Stimulated activated CD8-positive, alpha-beta memory T cell treated with anti-CD3 and anti-CD28 coated beads, Interleukin-7, amount 100 ng/mL, for 48 hours (primary cell): ENCODE measurements at places on chromosomes 5 and 9.

DNA sequence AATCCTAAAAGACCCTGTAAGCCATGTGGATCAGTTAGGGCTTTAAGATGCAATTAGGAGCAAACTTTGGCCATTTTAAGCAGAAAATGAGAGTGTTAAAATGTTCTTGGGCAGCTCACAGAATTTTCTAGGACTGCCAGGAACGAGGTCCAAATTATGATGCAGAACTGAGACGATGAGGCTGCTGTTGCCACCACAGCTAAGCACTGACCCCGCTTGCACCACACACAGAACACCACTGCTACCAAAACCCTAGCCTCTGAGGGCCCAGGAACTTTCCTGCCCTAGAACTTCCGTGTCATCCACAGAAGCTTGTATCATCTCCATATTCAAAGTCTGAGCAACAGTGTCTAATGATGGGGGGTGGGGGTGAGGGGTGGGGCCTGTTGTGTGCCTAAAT lies 41.0 kb upstream of the PCSK1 start:
- DNase-seq: no peak

GRCh38 chr9:100669968-100670367 lies 92.1 kb downstream of the CAVIN4 start:
- no peak for DNase-seq

DNA sequence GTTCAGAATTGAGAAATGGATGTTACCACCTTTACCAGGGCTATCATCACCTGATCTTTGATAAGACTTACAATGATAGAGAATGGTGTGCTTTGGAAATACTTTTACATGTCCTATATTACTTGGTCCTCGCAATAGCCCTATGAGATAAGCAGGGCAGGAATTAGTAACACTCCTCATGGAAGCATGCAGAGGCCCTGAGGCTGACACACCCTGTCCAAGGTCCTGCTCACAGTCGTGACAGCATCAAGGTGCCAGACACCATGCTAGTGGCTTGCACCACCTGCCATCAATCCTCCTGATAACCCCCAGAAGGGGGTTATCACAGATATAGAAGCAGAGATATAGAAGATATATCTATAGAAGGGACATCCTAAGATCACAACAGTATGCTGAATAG lies 216.8 kb upstream of the TBC1D2 start:
- no peak for DNase-seq

DNA sequence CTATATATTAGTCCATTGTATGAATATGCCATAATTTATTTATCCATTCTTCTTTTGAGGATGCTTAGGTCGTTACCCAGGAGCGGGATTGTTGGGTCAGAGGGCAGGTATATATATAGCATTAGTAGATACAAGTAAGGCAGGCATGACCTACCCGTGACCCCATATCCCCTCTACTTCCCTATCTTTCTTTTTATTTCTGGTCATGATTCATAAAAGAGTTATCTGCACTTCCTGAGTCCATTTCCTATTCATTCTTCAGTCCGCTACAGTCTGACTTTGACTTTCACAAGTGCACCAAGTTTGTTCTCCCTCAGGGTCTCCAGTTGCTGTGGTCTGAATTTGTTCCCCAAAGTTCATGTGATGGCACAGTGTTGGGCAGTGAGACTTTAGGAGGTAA lies 6.9 kb downstream of the RHOBTB3 start:
- no peak for DNase-seq

GRCh38 chr5:72848474-72849428 lies 32.3 kb downstream of the TNPO1 start:
- peak; percentile 24 for DNase-seq

DNA sequence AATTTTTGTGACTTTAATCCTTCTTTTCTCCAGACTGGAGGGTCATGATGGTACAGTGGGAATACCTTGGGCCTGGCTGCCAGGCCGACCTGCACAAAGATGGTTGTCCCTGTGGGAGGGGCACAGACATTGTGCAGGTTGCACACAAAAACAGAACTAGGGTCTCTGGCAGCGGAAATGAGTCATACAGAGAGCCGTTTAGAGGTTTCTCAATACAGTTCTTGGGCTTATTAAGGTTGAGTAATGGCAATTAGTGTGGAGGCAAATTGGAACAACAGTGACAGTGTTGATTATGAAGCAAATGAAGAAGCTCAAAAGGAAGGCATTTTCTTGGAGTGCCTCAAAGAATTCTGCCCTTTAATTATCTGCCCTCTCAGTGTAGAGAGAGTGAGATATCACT lies 173.6 kb downstream of the TENT4A start:
- DNase-seq: no peak

GRCh38 chr9:4305065-4305985 lies 5.5 kb upstream of the GLIS3 start:
- DNase-seq: no peak

DNA sequence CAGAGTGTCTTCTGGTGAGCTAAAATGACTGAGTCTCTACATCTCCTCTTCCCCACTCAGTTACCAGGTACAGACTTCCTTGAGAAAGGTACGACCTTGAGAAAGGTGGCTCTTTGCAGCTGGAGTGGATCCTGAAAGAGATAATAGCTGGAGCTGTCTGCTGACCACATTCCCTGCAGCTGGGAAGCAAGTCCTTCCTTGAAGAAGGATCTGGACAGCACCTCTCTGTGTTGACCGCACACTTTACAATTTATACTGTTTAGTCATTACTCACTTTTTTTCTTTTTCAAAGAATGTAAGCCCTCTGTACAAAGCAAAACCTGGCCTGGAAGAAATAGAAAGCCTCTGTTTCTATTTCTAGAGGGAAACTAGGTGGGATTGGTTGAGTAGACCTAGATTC lies 148.8 kb downstream of the MACIR start:
- DNase-seq: no peak

- no peak for DNase-seq
These were observed 2.8 kb upstream of the UBAP1 start for GRCh38 chr9:34176089-34176488.

DNA sequence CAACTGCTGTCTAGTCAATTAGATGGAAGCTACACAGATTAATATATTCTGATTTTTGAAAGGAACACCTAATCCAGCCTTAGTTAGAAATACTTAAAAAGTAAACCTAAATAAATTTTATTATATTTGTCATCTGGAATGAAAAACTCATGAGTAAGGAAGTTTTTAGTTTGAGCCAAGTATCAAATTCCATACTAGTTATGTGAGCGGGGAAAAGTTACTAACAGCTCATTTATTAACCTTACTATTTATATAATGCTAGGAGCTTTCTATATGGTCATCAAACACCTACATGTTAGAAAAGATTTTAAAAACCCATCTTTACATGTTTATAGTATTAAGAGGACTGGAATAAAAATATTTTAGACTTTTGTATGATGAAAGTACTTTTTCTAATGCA lies 41.6 kb upstream of the POU5F2 start:
- no peak for DNase-seq

- DNase-seq: no peak
These were observed 180.0 kb upstream of the IL12B start for GRCh38 chr5:159510282-159510681.

DNA sequence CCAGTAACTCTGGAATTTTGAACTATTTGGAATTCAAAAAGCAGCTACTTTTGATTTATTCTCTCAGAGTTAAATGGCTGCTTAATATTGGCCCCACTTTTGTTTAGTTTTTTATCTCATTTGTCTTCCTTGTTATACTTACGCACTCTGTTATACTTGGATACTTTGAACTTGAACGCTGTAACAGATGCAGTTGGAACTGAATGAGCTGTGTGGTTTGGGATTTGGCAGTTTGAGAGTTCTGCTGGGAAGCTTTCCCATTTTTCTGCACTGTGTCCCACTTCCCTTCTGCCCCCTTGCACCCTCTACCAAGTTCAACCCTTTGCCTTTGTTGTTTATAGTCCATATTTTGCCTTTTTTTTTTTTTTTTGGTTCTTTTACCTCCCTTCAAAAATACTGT lies 3.8 kb downstream of the RHOBTB3 start:
- DNase-seq: no peak

DNA sequence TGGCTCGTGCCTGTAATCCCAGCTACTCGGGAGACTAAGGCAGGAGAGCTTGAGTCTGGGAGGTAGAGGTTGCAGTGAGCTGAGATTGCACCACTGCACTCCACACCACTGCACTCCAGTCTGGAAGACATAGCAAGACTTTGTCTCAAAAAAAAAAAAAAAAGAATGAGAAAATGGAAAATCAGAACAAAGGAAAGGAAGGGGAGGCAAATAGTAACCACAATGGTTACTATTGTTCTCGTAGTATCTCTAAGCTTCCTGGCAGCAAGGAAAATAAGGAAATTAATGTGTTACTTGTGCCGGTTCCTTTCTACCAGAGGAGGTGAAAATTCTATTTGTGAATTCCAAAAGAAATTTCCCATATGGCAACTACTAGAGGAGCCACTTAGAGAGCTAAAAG lies 48.5 kb upstream of the BNC2 start:
- no peak for DNase-seq

DNA sequence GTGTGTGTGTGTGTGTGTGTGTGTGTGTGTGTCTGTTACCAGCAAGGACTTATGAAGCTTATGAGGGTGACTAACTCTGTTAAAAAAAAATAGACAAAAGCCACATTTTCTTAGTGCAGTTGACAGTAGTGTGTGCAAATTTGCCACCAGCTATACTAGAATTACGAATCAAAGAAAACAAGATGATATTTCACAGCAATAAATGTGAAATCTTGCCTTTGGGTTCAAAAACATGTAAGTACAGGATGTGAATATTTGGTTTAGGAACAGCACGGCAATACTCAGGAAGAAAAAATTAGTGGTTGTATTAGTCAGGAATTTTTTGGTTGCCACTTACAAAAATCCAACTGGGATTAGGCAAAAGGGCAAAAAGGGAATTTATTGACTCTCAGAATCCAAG lies 117.4 kb downstream of the NPR3 start:
- DNase-seq: no peak

DNA sequence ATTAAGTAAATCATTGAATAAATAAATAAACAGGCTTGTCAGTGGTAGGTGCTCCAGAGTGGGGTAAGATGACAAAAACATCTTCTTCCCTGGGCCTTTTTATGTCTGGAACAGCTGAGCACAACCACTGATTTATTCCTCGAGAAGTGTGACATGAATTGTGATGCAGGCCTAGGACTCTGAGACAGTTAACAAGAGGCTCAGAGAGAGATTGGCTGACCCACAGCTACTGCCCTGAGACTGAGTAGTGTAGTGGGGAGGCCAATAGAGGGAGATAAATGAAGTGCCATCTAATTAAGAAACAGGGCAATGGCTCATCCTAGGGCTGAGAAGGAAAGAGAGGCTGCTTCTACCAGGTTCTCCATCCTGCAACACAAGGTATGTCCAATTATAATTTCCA lies 369.3 kb upstream of the TRPC7 start:
- no peak for DNase-seq

DNA sequence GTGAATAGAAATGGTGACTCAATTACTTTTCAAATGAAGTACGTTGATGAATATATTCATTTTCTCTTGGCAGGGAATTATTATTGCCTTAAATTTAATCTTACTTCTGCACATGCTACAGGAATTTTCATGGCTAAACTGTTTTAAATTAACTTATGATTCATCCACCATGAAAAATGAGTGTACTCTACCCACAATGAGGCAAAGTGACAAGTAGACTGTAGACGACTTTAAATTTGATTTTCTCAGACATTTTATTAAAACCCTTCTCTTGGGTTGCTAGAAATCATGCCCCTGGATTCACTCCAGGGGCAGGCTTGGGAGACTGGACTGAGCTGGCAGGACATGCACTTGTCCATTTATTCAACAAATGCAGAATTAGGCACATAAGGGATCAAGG lies 23.5 kb upstream of the ERAP2 start:
- DNase-seq: no peak

- no peak for DNase-seq
These were observed 31.4 kb downstream of the ZCCHC7 start for GRCh38 chr9:37151812-37152211.

DNA sequence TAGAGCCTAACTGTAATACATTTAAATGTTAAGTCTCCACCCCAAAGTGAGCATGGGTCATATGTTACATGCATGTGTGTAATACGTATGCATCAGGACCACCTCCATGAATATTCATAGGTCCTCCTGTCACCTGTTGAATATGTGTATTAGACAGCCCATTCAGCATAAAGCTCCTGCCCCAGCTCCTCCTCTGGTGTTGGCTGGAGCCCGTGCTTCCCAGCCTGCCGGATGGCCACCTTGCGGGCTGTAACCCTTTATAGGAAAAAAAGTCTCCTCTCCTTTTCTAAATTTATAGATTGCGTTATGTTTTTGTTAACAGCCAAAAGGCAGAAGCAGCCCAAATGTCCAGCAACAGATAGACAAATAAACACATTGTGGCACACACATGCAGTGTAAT lies 299.5 kb downstream of the MED10 start:
- DNase-seq: no peak

GRCh38 chr9:69569738-69570451 lies 102.3 kb downstream of the APBA1 start:
- no peak for DNase-seq

- no peak for DNase-seq
These were observed 54.7 kb downstream of the ABLIM3 start for GRCh38 chr5:149195962-149196361.

GRCh38 chr5:90898326-90899013 lies 339.9 kb downstream of the ADGRV1 start:
- DNase-seq: no peak

DNA sequence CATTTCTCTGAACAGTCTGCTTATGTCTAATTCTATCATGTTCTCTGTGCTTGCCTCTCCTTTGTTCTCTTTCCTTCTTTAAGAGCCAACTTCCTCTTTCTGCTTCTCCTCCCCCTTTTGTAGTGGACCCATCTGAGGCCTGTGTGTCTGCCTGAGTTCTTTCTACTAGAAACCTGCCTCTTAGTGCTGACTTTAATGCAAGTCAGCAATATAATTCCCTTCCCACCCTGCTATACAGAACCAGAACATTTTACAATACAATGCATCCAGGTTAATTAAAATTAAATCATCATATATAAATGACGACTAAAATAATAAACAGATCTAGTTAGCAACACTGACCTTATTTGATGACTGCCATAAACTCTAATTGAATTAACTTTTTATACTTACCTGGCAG lies 82.6 kb upstream of the GAS1 start:
- no peak for DNase-seq

DNA sequence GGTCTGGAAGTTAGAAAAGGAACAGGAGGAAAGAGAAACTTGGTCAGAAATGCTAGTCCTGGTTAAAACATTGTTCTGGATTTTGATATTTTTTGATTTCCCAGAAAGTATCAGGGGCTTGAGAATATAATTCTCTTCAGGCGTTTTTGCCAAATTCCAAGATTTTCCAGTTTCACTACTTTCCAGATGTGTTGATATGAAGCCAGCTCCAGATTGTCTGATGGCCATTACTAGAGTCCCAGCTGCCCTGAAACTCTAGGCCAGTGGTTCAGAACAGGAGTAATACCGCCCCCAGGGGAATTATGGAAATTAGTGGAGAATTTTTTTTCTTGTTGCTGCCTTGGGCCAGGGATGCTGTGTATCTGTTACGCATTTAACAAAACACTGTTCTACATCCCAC lies 88.6 kb downstream of the KCNN2 start:
- no peak for DNase-seq

GRCh38 chr5:10704949-10705621 lies 55.9 kb downstream of the DAP start:
- no peak for DNase-seq

GRCh38 chr5:79269733-79270166 lies 33.8 kb downstream of the JMY start:
- no peak for DNase-seq
